ENCODE measurements at places on chromosomes 7 and 10.

DNA sequence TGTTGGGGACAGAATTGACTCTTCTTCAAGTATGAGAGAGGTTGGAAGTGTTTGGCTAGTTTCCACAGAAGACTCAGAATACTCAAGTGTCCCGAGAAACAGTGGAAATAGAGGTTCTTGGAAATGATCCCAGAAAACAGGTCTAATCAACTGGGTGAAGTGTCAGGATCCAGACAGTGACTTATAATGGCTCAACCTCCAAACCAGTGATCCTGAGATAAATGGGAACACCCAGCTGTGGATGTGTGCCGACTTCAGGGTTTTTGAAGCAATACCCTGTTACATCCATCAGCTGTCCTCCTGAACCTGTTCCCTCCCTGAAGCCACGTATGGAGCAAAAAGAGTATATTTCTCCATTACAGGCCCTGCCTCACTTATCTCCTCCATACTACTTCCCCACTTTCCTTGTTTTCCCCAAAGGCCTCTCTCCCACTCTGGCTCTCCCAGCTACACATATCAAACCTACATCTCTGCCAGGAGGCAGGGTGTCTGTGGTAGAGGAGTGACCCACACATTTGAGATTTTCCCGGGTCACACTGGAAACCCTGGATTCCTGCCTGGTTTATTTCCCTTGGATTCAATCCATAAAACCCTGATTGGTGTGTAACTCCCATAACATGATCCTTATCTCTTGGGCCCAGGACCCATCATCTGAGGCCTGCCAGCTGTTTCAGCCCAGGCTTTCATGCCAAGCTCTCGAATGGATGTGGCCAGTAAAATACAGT lies 17.6 kb upstream of the ELOVL3 start:
- no peak for DNase-seq

GRCh38 chr10:6247041-6247712 lies 44.4 kb downstream of the PFKFB3 start:
- no peak for DNase-seq

DNA sequence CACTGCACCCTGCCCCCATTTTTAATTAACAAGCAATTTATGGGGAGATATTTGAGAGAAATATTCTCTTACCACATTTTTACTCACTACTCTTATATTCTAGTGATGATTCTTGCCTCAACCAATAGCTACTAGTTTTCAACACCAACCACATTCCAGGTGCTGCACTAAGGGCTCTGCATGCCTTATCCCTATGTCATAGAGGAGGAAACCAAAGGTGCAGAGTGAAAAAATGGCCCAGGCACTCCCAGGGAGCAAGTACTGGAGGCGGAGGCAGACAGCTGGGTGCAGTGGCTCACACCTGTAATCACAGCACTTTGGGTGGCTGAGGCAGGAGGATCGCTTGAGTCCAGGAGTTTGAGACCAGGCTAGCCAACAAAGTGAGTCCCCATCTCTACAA lies 35.5 kb upstream of the TPST1 start:
- no peak for DNase-seq

- DNase-seq: no peak
These were observed 42.8 kb downstream of the AUTS2 start for GRCh38 chr7:69640925-69641594.

DNA sequence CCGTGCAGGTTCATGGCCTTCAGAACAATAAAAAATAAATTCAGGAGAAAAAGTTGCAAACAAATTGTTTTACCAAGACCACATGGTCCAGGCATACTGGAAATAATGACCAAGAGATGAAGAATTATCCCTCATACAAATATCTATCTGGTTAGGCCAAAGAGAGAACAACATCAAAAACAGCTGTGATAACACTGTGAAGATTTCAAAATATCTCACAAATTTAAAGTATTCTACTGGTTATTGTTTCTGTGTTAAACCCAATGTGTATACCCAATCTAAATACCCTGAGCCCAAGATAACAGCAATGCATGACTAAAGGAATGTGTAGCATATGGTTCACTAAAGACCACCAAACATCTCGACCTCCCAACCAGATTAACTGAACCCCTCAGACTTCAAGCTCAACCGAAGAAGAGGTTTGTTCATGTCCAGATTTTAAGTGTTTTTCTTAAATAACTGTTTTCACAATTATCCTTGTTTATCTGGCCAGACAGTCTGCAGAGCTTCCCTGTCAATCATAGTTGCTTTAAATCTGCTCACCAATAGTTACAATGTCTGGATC lies 10.9 kb downstream of the OR9A2 start:
- no peak for DNase-seq

DNA sequence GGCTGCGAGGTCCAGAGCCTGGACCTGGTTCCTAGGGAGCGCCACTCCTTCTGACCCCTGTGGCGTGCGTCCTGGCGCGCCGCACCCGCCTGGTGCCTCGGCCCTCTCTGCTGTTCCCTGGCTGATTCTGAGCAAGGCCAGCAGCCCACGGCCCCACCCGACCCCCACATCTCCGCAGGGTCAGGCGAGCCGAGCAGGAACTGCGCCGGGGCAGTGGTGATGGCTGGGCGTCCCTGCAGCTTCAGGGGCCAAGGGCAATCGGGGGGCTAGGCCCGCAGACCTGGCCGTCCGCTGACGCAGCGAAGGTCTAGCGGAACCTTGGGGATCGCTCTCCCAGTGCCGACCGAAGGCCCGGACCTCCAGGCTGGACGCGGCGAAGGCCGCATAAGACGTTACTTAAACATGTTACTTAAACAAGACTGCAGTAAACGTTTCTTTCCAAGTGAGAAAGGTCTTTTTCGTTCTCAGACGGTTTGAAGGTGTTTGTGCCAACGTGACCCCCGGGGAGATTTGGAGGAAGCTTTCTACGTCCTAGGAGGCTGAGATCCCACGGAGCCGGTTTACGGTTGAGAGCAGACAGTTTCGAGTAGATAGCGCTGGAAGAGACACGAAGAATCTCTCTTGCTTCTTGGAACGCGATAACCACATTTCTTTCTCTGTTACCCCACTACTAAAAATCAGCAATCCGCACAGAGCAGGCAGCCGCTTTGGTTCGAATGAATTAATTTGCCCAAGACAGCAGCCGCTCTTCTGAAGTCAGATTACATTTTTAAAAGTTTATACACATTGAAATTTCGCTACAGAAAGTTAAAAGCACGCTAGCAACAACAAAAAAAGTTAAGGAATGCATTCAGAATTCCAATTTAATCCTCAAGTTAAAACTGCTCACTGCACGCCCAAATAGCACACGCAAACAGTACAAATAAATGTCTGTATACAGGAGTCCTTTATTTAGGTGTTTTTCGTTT lies 4.9 kb upstream of the NKX2-3 start:
- DNase-seq: no peak

DNA sequence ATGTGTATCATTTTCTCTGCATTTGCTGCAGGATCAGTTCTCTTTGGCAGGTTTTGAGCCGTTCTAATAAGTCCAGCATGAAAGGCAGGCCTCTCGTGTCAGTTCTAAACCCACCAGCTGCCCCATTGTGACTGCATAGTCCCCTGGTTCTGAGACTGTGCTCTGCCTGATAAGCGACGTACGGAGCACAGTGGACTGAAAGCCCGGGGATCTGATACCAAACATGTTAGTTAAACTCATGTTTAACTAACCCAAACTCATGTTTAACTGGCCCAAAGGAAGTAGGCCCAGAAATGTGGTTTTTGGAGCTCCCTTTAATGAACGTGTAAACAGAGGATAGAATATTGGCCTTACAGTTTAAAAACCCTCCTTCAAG lies 98.0 kb upstream of the PDCD4 start:
- DNase-seq: no peak

- no peak for DNase-seq
These were observed 282.7 kb upstream of the FZD8 start for GRCh38 chr10:35924759-35925158.

DNA sequence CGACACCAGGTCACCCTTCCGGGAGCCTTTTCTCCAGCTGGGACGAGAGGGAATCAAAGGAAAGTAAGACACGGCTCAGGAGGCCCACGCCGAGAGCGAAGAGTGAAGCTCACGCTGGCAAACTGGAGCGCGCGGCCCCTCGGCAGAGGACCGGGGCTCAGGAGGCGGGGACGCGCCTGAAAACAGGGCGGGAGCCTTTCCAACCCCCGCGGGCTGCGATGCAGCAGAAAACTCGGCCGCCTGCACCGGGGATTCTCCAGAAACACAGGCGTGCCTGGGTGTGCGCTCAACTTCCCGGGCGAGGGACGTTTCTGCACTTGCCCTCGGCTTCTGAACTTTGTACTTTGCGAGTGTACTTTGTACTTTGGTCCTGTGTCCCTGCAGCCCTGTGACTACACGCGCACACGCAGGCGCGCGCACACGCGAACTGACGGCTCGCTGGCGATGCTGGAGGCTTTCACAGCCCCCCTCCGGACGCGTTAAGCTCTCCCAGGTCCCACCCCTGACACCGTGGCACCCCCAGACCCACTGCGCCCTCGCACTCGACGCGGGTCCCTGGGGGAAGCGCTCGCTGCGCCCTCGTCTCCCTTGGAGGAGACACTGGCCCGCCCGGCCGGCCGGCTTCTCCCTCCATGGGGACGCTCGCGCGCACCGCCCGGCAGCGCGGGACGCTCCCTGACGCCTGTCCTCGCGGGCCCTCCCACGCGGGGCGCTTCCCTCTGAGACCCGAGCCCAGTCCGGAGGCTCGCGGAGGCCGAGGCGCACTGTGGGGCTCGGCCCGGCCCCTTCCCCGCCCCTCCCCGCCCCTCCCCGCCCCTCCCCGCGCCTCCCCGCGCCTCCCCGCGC lies 588 bp upstream of the PAOX start:
- no peak for DNase-seq

DNA sequence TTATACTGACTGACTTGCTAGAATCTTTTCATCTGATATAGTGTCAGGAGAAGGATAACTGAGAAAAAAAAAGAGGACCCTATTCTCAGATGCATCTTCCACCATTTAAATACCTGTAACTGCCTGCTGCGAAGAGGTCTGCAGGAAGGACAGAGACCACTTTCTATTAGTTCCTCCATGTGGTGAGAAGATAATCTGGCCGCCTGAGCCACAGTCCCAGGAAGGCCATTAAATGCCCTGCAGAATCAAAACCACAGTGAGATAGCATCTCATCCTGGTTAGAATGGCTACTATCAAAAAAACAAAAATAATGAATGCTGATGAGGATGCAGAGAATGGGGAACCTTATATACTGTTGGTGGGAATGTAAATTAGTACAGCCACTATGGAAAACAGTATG lies 19.9 kb upstream of the IFIT1B start:
- DNase-seq: no peak

GRCh38 chr10:17255512-17255911 lies 27.5 kb downstream of the VIM start:
- DNase-seq: no peak

DNA sequence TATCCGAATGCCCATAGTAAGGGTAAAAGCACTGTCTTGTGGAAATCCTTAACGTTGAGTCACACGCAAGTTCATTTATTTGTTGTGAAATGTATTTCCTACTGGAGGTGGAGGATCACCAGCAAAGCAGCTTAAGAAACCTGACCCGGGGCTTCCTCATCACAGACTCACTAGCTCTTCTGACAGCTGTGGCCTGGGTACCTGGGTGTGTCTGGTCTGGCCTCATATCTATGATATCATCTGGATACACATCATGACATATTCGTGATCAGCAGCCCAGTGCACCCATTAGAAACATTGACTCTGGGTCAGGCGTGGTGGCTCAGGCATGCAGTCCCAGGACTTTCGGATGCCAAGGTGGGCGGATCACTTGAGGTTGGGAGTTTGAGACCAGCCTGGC lies 8.8 kb downstream of the DRGX start:
- DNase-seq: no peak

DNA sequence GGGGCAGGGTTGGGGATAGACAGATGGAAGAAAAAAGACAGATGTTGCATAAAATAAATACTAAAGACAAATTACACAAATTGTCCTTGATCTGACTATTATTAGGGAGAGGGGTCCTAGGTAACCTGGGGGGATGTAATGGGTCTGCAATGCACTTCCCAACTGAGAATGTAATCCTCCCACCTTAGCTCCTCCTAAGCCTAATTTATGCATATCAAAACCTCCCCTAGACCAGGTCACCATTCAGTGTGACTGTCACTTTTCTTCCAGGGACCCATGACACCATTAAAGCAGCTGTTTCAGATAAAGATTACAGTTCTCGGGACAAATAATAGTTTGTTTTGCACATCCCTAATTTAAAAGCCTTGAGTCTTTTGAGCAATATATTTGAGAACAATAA lies 133.9 kb upstream of the FEZF1 start:
- no peak for DNase-seq

DNA sequence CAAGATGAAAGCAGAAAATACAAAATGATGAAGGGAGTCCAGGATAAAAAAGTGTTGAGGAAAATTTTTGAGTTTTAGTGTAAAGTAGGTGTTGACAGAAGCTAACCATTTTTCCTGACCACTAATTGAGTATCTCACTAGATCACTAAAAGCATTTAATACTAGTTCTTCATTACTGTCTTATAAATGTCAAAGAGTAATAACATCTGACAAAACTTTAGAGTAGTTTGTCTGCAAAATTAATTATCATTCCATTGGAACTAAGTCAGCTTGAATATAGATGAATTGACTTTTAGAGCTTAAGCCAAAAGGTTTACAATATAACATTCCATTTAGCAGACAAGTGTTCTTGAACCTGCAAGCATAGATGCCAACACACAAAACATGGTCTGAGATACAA lies 232.9 kb downstream of the FOXP2 start:
- no peak for DNase-seq

GRCh38 chr7:159115601-159116501 lies 28.8 kb downstream of the VIPR2 start:
- DNase-seq: no peak

GRCh38 chr7:144862612-144863319 lies 26.9 kb upstream of the TPK1 start:
- no peak for DNase-seq

DNA sequence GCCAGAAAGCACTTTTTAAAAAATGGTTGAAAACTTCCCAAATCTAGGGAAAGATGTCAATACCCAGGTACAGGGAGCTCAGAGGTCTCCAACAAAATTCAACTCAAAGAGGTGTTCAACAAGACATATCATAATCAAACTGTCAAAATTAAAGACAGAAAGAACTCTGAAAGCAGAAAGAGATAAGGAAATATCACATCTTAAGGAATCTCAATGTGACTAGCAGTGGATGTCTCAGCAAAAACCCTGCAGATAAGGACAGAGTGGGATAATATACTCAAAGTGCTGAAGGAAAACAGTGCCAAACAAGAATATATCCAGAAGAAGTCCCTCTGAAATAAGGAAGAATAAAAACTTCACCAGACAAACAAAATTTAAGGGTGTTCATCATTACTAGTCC lies 13.0 kb upstream of the GSTK1 start:
- no peak for DNase-seq
